D341Med (cell line): ENCODE measurements at places on chromosomes 3 and 15.

DNA sequence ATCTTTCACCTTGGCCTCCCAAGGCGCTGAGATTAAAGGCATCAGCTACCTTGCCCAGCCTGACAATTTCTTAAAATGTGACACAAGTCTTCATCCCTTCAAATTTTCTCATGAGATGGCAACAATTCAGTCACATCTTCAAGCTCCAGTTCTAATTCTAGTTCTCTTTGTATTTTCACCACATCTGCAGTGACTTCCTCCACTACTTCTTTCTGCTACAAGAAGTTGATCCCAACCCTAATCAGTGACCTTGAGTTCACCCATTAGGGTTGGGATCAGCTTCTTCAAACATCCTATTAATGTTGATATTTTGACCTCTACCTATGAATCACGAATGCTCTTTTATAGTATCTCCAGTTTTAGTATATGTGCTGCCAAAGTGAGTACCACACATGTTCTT is 59.8 kb downstream of the TRIM71 start:
- DNase-seq, result no peak

GRCh38 chr3:133838916-133839800 is 33.5 kb downstream of the SRPRB start:
- no peak for DNase-seq

DNA sequence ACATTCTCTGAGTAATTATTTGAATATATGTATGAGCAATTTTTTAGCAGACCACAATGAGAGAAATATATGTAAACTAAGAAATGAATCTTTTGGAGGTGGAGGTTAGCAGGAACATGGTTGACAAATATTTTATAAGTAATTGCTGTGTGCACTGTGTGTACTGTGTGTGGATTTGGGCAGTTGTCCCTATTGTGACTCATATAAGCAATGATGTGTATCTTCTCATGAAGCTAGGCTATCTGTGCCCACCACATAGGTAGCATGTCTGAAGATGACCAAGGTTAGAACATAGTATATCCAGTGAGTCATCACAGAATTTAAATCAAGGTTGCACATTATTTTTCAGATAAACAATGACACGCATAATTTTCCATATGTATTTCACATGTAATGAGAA is 713.9 kb upstream of the GBE1 start:
- no peak for DNase-seq

DNA sequence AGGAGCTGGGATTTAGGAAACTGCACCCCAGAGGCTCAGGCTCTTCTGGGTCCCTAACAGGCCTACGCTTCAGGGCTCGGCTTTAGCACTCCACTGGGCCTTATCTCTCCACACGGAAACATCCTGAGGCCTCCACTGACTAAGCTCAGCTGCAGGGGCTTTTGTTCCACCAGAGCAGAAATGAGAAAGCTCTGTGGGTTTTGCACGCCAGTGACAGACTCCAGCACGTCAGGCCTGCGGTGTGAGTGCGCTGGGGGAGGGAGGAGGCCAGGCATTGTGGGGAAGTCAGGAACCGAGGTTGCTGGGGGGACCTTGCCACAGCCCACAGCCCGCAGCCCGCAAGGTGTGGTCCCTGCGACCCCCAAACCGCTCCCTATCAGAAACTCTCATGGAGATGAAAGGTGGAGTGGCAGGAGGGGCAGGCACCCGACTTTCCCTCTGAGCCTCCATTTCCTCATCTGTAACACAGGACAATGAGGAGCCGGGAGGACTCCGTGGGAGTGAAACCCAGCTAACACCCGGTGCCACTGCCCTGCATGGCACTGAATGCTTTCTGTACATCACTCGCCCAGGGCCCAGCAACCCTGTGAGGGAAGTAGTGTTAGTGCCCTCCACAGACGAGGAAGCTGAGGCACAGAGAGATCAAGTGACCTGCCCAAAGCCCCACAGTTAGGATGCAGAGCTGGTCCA is 106.5 kb downstream of the TPRA1 start:
- DNase-seq, result no peak

GRCh38 chr15:99508311-99508645 is 57.5 kb upstream of the MEF2A start:
- DNase-seq, result no peak
